ENCODE measurements at places on chromosomes 5 and 9.

GRCh38 chr5:40914835-40915234, 5.5 kb downstream of the C7 start:
- no peak for DNase-seq

- DNase-seq = no peak
Measured at GRCh38 chr5:16644301-16644889, 27.6 kb upstream of the RETREG1 start.

DNA sequence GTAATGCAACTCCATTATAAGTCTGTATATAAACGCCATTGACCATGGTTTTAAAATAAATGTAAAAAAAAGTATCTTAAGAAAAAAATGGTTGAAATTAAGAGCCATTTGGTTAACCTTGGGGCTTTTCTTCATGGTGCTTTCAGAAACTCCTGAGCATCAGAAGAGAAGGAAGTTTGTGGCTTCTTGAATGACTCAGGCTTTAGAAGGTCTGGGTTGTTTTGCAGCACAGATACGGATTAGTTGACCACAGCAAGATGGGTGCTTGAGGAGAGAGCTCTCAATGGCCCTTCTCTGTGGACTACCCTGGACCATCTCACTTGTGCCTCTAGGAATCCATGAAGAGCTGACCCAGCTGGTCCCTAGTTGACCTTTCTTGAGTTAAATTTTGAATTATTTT, 189.5 kb downstream of the TMEM38B start:
- DNase-seq = no peak

DNA sequence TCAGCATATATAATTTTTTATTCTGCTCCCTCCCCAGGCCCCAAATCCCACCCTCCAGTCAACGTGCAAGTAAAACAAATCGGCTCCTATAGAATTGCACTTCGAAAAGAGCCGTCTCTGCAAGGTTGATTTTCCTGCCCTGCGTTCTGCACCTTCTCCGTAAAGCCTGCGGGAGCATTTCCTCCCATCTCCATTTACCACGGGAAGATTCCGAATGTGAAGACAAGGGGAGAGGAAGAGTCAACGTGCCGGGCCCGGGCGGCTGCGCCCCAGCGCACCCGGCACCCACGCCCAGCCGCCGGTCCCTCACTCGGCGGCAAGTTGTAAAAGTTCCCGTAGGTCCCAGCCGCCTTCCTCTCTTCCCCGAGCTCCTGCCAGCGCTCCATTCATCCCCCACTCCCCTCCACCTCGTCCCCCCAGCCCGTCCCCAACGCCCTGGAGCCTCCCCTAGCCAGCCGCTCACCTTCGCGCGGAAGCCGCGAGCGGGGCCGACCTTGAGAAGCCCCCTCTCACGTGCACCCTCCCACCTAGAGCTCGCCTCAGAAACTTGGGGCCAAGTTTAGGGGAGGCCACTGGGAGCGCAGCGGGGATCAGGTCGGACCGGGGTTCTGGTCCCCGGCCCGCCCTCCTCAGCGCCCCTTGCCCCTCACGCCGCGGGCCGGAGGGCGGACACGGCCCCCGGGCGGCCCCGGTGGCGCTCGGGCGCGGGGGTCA, 431 bp downstream of the BNC2 start:
- DNase-seq = no peak

DNA sequence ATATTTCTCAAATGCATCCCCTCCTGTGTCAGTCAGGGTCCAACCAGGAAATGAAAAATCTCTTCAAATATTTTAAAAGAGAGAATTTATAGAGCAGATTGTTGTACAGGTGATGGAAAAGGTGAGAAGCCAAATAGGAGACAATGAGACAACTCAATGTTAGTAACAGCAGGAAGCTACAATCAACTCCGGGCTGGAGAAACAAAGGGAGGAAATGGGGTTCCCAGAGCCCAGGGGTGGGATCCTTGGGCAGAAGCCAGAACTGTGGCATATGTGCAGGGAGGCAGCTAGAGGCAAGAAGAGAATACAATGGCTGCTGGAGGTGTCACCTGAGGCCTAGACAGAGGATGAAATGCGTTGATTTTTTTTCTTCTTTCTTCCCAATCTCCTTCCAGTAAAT, 361.8 kb upstream of the ACTBL2 start:
- DNase-seq = no peak

GRCh38 chr5:10702040-10702629, 58.9 kb downstream of the DAP start:
- no peak for DNase-seq

DNA sequence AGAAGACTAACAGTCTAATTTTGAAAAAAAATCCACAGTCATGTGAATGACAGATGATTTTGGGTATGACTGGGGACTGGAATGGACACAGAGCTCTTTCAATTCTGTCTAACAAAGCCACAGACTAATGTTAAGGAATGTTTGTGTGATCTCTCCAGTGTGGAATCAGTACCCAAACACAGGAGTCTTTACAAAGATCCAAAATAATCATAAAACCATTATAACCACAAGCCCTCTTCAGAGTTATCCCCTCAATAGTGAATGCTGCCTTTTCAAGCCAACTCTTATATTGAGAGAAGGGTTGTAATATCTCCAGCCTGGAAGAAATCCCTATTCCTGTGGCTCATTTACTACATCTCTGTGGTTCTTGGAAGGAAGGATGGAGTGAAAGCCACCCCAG, 552.0 kb upstream of the CLINT1 start:
- DNase-seq = no peak

GRCh38 chr5:110807169-110807568, 68.4 kb downstream of the SLC25A46 start:
- DNase-seq = no peak

DNA sequence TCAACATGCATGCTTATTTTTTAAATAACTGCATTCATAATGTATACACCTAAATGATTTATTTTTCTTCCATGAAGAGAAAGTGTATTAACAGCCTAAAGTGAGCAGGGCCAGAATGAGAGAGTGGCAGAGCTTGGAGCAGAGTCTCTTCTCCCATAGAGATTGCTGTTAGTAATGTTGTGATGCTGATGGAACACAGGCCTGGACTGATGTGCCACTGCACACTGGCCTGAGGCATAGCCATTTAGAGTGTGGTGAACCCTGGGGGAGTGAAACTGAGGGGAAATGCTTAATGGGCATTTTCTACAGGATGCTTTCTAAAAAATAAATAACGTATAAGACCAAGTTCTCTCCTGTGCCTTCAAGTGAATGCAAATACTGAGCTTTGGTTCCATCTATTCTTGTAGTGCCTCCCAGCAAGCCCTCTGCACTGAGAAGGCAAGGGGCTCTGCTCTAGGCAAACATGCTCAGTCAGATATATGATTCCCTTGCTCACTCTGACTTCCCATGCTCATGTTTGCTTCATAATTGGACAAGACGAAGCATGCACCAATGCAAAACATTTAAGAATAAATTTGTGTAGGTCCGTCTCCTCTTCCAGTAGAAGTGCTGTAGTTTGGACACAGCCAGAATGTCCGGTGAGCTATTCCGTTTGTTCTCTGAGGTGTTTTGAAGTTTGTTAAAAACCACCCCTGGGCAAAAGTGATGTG, 185.7 kb downstream of the PBX3 start:
- DNase-seq = no peak

- DNase-seq = no peak
Measured at GRCh38 chr5:124234022-124234769, 512.2 kb downstream of the ZNF608 start.

DNA sequence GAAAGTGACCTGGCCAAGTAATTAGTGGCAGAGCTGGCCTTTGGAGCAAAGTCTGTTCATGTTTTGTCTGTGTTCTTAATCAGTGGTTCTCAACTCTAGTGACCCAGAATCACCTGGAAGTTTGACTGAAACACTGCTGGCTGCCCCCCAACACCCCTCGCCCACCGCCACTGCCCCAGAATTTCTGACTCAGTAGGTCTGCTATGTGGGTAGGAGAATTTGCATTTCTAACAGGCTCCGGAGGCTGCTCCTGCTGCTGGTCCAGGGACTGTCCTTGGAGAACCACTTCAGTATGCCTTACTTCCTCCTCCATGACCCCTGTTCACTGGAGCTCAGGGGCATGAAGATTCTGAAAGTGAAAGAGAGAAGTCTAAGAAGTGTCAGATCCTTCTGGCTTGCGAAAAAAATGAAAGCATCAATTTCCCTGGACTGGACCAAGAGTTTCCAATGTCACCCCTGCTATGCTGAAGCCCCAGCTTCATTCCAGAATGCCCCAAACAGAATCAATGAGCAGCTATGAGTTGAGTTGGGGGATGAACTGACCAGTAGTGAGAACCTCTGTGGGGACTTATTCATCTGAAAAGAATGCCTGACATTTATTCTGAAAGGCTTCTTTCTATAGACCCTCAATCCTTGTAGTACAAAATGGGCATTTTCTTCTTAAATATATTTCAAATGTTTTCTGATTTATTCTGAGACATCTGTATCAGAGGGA, 20.8 kb upstream of the COL15A1 start:
- no peak for DNase-seq

- DNase-seq = no peak
Measured at GRCh38 chr9:124478354-124478753, 28.1 kb downstream of the ADGRD2 start.

DNA sequence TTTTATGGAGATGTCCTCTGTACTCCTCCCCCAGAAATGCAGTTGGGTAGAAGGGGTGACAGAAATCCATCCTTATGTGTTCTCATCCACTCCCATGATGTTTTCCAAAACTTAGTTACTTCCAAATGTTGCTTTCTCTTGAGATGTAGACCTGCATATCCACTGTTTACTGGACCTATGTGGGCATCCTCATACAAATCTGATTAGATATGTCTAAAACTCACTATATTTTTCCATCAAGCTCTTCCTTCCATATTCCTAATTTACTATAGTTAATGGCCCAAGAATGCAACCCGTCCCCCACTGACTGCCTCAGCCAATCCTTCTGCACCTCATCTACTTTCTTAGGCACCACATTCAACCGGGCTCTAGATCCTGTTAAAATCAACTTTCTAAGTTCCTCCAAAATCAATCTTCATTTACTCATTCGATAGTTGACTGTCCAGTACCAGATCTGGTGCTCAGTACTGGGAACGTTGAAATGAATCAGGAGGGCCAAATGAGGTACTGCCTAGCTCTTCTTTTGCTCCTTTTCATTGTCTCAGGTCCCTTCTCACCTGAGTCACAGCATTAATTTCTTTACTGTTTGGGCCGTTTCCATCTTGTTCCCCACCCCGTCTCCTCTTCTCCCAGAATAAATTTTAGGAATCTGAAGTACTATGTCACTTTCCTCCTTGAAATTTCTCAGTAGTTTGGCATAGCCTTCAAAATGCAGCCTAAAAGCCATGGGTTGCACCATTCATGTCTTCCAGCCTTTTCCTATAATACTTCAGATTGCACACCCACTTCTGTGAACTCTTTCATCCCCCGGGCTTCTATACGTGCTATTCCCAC, 7.9 kb downstream of the PLK2 start:
- DNase-seq = no peak

- peak; percentile 41 for DNase-seq
Measured at GRCh38 chr9:91978740-91979414, 28.8 kb upstream of the ROR2 start.

GRCh38 chr9:77848897-77849296, 182.7 kb downstream of the GNAQ start:
- DNase-seq = no peak

Data from iPS DF 6.9 (cell line).